CD8-positive, alpha-beta memory T cell (primary cell): ENCODE measurements at places on chromosomes 6 and 20. TPM values are rescaled to one million over a fixed set of nuclear protein-coding genes. Genes with fewer than 3 reads are reported as not detected.
A peak's percentile ranks its signal among the peaks of the same experiment; 100 is the strongest.

DNA sequence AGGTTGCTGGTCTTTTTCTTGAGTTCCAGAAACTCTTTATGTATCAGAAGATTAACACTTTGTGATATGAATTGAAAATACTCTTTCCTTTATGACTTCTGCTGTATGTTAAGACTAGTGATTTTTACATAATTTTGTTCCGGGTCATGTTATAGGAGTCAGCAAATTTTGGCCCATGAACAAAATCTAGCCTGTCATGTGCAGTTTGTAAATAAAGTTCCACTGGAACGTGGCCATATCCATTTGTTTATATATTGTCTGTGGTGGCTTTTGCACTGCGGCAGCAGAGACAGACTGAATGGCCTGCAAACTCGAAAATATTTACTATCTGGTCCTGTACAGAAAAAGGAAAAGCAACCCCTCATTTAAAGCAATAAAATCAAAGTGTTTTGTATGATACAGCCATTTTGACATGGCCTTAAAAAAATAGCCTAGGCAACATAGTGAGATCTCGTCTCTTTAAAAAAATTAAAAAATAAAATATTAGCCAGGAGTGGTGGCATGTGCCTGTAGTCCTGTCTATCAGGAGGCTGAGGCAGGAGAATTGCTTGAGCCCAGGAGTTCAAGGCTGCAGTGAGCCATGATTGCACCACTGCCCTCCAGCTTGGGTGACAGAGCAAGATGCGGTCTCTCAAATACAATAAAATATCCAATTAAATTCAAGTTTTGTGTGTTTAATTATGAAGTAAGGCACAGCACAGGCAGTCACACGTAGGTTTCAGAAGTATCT is 36.9 kb downstream of the SNX9 start:
- no peak for DNase-seq

DNA sequence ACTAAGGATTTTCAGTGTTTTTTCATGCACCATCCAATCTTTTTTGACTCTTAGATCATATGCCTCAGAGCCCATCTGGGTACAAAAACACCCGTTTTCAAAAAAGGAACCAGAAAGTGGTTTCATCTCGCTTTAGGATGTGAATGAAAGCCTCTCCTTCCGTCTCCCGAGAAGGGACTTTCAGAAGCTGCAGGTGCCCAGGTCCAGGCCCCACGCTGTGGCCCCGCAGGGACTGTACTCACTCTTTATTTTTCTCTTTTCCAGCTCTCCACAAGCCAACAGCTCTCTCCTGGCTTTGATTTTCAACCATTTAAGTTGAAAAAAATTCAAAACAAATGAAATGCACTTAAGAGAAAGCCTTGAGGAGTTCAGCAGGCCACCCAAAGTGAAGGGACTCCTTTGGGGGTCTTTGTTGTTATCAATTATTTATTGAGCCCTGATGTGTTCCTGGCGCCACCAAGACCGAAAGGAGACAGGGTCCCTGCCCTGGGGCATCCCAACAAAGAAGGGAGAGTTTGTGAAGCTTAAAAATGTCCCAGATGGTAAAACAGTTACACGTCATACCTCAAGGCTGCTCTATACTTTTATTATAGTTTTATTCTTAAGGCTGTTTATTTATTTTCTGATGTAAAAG is 467.3 kb downstream of the PREX1 start:
- DNase-seq = no peak

GRCh38 chr20:25508083-25508770 is 77.1 kb downstream of the NINL start:
- no peak for DNase-seq

DNA sequence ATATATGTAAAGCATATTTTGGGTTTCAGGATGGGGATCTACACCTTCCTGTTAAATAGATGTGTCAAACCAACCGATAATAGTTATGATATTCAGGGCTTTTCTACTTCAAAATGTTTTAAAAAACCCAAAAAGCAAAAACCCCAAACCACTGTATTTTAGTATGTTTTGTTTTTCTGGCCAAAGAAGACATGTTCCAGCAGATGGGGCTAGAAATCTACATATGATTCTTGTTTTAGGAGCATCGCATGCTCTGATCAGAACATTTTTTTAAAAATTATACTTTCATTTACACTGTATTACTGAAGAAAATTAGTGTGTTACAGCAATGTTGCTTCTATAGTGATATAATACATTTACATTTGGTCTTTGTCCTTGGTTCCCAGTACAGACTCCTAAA is 11.0 kb downstream of the RMND1 start:
- peak; percentile 25 for DNase-seq

GRCh38 chr6:40170856-40171255 is 236.6 kb upstream of the MOCS1 start:
- DNase-seq = no peak

DNA sequence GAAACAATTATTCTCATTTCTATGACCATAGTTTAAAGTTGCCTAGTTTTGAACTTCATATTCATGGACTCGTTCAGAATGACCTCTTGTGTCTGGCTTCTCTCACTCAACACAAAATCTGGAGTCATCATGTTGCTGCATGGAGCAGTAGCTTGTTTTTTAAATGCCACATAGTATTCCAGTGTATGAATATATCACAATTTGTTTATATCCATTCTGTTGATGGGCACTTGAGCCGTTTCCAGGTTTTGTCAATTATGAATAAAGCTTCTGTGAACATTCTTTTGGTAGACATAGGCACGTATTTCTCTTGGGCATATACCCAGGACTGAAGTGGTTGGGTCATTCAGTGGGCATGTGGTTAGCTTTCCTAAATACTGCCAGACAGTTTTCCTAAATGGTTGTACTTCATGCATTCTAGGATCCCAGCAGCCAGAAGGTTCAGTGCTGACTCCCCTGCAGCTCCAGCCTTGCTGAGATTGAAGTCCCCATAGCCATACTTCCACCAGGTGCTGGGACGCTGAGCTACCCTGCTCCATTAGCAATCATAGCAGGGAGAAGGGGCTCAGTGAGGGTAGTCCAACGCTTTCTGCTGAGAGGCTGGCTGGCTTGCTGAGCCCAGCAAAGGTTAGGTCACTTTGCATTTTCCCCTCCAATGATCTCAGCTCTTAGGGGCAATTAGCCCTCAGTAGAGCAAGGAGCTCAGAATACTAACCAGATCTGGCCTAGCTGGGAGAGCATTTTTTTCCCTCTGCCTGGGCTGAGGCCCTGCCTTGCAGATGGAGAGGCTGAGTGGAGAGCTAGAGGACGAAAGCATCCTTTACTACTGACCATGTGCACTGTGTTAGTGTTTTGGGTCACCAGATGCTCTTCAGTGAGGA is 35.7 kb upstream of the CTNNBL1 start:
- no peak for DNase-seq

DNA sequence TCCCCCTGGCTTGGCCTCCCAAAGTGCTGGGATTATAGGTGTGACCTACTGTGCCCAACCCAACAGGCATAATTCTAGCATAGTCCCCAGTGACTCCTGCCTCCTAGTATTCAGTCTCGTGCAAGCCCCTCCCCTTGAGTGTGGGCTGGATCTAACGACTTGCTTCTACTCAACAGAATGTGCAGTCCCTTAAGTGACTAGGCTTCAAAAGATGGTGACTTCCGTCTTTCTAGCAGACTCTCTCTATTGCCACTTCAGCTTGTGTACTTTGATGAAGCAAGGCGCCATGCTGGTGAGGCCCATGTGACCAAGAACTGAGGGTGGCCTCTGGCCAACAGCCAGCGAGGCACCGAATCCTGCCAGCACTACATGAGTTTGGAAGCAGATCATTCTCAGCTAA is 109.6 kb upstream of the TRAF3IP2 start:
- DNase-seq = no peak

- DNase-seq = no peak
Measured at GRCh38 chr6:16473184-16473907, 235.0 kb downstream of the GMPR start.

GRCh38 chr6:162078667-162079066 is 648.9 kb downstream of the PRKN start:
- DNase-seq = no peak

DNA sequence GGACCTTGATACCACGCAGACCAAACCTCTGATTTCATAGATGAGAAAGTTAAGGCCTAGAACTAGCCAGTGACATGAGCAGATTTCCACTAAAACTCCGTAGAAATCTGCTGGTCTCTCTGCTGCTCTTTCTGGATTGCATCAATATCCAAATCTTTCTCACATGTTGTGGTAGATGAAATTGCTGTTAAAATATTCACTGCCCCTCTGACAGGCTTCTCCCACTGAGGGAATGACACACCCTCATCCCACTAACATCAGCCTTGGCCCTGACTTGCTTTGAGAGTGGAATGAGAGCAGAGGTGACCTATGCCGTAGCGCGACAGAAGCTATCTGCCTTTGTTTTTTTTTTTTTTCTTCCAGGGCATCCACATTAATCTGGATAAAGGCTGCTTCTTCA is 20.4 kb upstream of the EXOC2 start:
- DNase-seq = no peak

DNA sequence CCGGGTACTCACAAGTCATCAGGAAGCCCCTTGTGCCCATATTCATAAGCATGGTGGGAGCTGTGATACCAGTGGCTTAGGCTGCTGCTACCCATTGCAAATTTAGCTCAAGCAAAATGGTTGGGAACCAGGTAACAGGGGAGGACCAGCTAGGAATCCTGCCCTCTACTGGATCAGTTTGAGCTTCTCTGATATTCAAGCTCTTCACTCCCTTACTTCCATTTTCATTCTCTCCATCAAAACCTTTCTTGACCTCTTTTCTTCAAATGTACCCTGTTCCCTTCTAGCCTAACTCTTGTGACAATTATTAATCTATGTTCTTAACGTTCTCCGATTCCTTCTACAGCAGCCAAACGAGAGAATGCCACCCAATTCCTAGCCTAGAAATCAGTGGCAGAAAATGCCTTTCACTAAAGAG is 9.7 kb downstream of the NOL7 start:
- DNase-seq = peak; percentile 20

- DNase-seq = no peak
Measured at GRCh38 chr6:20817806-20818320, 283.6 kb downstream of the CDKAL1 start.

GRCh38 chr20:4089756-4090487 is 74.6 kb upstream of the RNF24 start:
- no peak for DNase-seq

- DNase-seq = no peak
Measured at GRCh38 chr6:120826253-120826652, 508.0 kb downstream of the TBC1D32 start.

DNA sequence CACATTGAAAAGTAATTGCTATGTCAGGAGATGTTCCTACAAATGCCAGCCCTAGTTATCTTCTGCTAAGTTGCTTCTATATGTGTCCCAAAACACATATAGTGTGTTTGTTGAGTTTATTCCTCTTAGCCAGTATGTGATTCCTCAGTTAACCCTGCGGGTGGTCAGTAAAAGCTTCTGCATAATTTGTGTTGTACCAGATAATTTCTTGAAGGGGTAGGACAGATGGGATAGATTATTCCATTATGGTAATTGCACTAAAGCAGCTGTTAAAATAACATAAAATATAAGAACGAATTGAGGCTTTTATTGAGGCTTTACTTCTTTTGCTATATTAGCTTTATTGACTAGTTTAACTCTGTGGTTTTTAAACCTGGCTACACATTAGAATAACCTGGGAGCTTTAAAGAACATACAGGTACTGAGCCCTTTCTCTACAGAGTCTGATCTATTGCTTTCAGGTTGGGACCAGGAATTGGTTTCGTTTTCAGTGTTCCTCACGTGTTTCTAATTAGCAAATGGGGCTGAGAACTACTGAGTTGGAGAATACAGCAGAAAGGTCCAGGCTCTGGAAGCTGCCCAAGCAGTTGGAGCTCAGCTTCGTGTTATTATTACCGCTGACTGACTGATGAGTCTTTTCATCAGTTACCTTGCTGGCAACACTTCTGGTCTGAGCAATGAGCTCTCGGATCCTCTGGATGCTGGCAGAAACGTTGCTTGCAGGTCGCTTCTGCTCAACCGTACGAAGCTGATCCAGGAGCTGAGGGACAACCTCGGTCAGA is 56.9 kb downstream of the FAM229B start:
- DNase-seq = no peak

- DNase-seq = no peak
Measured at GRCh38 chr6:138397128-138398122, 6.6 kb upstream of the HEBP2 start.

GRCh38 chr6:166775923-166776220 is 148.8 kb upstream of the RPS6KA2 start:
- no peak for DNase-seq

- no peak for DNase-seq
Measured at GRCh38 chr6:37011656-37012378, 6.4 kb downstream of the FGD2 start.

DNA sequence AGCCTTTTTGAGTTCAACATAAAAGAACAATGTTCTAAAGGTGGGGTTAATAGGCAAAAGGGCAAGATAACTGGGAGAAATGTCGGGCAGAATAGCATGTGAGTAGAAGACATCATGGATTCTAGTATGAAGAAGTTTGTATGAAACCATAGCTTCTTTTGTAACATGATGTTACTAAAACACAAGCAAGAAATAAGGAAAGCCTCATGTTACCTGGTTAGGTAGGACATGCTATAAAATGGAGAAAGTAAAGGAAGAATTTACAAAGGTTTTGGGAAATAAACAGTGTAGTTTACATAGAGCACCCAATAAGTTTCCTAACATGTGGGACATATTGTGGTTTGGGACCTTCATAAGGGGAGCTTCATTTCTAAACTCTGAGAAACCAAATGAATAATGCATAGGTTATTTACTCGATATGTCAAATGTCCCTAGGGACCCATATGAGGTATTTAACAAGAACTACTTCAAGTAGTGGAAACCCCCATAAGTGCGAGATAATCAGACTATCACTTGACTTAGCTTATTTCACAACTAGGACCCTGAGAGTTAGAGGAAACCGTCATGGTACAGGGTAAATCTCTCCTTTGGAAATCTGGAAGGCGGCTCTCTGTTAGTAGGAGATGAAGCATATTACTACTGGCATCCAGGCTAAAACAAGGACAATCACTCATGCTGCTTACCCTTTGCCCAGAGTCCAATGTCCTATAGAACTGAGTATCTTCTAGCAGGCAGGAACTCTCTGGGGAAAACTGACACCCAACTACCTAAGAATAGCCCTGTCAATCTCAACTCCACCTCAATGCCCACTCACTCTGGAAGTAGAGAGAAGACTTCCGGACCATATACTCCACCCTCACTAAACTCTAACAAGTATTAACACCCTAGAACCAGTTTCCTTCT is 57.5 kb downstream of the ILRUN start:
- no peak for DNase-seq

DNA sequence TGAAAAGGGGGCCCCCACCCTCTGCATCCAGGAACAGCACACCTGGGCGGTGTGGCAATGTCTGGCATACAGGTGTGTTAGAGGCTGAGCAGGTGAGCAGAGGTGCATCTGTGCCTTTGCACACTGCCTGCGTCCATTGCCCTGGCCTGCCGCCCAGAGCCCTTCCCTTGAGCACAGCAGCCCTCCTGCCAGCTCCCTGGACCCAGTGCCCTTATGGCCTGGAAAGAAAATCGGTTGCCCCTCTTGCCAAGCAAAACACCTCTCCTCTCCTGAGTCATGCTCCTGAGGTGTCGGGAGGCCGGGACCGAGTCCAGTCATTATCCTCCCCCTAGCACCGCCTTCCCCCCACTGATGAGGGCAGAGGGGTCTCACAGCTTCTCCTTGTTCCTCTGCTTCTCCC is 259.9 kb downstream of the SMOC2 start:
- DNase-seq = no peak

HLA-DRA gene
- 36.6 TPM for total RNA-seq

LTB gene
- total RNA-seq = 196 TPM

IL17F gene
- 0.84 TPM for total RNA-seq

TINAG gene
- not detected for total RNA-seq

HLA-G gene
- total RNA-seq = 0.69 TPM

ZNF165 gene
- total RNA-seq = 1.9 TPM

OR2J3 gene
- not detected for total RNA-seq

ARFGEF3 gene
- 0.09 TPM for total RNA-seq

OR12D3 gene
- not detected for total RNA-seq
